Stimulated activated CD8-positive, alpha-beta memory T cell treated with anti-CD3 and anti-CD28 coated beads, Interleukin-12 subunit alpha, Interleukin-12 subunit beta, amount 100 ng/mL, for 4 hours (primary cell): ENCODE measurements at places on chromosomes 1 and 21.

DNA sequence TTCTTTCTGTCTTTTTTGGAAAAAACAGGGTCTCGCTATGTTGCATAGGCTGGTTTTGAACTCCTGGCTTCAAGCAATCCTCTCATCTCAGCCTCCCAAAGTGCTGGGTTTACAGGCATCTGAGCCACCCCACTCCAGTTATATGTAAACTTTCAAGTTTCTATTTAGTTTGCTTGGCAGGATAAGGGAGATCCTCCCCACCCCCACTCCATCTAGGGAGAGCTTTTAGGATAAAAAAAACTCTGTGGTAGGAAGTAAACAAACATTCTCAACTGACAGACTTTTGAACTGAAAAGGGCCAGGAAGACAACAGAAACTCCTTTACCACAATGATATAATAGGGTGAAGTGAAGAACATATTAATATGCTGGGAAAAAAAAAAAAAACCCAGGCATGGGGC, 41.0 kb upstream of the ZNF326 start:
- DNase-seq = no peak

GRCh38 chr1:29986986-29987385, 736.4 kb downstream of the MATN1 start:
- DNase-seq = no peak

DNA sequence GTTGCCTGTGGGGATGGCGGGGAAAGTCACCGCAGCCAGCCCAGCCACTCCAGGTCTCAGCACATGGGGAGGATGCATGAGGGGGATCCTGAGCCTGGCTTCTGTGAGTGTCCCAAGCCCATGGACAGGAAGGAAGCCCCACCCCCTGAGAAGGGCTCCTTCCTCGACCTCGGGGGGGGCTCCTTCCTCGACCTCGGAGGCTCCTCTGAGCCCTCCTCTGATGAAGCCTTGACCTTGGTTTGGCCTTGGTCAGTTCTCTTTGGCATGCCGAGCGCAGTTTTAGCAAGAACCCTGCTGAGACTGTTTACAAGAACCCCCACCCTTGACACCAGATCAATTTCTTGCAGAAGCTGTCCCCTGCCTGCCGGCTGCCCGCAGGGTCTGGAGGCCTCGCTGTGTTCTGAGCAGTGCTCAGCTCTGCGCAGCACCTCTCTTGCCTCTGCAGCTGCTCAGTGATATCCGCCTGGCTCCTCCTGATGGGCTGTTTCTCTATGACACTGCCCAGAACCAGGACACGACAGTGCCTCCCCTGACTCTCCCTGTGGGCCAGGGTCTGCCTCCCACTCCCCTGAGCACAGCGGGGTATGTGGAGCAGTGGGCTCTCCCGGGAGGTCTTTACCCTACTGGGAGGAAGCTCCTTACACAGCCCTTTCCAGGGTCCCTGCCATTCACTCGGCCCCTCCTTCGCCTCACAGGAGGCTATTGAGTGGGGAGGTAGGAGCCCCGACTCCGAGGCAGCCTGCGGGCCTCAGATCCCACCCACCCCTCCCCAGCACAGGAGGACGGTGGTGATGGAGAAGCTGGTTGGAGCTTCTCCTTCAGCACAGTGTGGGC, 15.4 kb downstream of the ACTRT2 start:
- no peak for DNase-seq

DNA sequence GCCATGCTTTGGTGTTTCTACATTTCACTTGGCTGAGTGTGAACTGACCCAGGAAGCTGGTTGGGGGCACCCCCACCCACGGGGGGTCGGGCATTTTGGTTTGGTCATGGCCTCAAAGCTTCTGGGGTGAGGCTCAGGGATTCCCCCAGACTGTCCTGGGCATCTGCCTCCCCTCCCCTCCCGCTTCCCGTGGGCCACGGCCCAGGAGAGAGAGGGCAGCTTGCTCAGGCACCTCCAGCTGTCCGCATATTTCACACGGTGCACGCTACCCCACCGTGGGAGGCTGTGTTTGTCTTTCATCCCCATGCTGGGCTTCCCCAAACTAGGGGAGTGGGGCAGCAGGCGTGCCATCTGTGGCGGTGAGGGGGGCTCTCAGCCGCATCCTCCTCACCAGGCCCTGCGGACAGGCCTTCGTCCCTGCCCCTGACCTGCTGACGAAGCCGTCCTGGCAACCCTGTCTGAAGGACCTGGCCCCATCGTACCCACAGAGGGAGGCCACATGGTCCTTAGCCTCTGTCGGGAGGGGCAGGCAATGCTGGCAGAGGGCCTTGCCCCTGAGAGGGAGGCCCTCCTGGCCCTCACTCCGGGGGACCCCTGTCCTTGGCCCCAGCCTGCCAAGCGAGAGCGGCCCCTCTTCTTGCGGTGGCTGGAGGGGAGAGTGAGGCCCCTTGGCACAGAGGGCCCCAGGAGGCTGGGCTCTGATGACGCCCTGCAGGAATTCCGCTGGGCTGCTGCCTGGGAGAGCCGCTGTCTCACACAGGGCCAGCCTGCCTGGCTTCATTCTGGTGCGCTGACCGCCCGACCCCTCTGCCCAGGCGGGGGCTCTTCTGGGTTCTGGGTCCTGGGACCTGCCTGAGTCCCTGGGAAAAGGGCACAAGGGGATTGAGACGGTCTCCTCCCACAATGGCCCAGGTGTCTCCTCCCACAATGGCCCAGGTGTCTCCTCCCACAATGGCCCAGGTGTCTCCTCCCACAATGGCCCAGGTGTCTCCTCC, 22.1 kb downstream of the TP73 start:
- no peak for DNase-seq

DNA sequence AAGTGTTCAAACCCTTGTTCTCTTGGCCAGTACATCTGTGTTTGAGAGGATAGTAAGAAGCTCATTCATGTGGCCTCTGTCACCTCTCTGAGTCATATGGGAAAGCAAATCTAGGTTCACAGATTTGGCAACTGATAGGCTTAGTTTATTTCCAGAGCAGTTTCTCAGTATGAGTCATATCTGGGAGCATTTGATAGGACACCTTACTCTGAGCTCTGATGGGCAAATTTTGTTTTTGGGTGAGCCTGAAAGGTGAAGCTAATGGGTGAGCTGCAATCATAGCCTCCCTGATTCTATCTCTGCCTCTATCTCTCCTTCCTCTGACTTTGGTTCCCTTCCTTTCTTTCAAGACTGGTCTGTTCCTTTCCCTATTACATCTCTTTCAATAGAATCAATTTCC, 134.4 kb downstream of the S1PR1 start:
- no peak for DNase-seq

- DNase-seq = no peak
Measured at GRCh38 chr1:169545472-169545871, 40.8 kb downstream of the F5 start.

DNA sequence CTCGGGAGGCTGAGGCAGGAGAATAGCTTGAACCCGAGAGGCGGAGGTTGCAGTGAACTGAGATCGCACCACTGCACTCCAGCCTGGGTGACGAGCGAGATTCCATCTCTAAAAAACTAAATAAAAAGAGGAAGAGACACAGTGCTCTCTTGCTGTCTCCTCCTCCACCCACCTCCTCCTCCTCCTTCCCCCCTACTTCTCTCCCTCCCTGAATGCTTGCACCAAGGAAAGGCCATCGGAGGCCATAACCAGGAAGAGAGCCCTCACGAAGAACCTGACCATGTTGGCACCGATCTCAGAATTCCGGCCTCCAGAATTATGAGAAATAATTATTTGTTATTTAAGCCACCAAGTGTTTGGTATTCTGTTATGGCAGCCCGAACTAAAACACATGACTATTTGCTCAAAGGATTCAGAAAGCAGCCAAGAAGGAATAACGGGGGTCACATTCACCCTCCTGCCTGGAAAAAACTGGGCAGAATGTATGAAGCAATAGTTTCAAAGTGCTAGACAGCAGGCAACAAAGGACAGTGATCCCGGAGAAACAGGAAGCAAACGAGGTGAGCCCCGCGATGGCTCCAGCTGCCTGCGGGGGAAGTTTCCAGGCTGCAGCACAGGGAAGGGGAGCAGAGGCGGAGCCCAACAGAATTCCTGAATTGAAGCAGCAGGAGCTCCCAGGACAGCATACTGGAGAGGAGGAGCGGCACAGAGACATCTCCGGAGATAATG, 35.8 kb downstream of the LDLRAD1 start:
- DNase-seq = no peak

DNA sequence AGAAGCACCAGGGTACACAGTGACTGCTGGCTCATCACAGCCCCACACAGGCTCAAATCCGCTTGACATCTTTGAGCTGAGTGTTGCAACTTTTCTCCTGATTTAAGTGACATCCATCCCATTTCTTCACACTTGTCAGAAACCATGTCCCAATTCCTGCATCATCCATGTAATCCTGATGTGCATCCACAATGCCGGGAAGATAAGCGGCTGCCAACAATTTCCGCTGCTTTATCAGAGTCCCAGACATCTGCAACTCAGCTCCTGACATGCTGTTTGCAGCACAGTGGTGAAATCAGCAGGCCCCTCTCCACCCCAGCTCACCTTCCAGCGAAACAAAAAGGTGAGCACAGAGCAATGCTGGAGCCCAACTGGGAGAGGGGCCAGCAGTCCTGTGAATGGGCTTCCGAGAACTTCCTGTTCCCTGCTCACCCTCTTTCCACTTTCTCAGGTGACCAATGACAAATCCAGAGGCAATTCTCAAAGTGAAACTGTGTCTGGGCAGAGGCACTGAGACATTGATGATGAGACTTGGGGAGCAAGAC, 581.0 kb downstream of the AJAP1 start:
- no peak for DNase-seq

GRCh38 chr1:180137776-180138175, 16.9 kb upstream of the QSOX1 start:
- DNase-seq = no peak

DNA sequence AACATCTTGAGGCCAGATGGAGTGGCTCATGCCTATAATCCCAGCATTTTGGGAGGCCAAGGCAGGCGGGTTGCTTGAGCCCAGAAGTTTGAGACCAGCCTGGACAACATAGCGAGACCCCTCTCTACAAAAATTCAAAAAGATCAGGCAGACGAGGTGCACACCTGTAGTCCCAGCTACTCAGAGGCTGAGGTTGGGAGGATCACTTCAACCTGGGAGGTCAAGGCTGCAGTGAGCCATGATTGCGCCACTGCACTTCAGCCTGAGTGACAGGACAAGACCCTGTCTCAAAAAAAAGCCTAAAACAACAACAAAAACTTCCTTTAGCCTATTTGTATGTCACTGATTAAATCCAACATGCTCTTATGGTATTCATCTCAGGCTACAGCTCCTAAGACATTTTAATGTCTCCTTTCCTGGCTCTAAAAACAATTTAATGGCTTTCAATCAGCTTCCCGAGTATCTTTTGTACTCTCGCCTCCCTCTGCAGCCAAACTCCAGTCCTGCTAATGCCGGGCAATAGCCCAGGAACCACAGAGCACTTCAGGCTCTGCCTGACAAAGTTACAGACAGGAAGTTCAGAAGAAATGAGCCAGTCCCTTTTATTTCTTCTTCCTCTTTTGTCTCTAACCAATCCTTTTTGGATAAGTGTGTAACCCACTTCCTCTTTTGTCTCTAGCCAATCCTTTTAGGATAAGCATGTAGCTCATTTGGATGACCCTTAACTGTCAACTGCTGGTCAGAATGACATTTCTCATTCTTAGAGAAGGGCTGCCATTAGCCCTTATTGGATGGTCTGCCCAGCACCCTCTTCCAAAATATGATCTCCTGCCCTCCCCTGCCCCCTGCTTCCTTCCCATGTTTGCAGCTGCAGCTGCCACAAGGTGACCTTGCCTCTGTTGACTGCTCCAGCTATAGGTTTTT, 6.6 kb upstream of the DOP1B start:
- DNase-seq = no peak

- DNase-seq = no peak
Measured at GRCh38 chr1:183040547-183040971, 17.3 kb downstream of the LAMC1 start.

DNA sequence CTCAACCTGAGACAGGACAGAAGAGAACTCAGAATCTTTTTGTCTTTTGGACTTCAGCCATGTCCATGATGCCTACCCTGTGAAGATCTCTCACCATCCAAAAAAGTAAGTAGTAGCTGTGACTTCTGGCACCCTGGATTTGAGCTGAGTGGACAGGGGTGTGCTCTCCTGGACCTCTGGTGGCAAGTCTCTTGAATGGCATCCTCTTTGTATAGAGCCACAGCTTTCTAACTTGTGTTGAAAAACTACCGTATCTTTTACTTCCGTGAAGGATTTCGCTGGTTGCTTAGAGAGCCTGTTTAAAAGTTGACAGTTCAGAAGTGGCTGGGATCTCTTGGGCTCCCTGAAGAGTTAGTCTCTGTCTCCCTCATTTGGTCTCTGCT, 1.8 kb downstream of the MFN2 start:
- DNase-seq = no peak

GRCh38 chr1:209510063-209510462, 73.5 kb upstream of the CAMK1G start:
- DNase-seq = no peak

GRCh38 chr1:247574664-247575063, 13.5 kb upstream of the OR2G2 start:
- DNase-seq = no peak

DNA sequence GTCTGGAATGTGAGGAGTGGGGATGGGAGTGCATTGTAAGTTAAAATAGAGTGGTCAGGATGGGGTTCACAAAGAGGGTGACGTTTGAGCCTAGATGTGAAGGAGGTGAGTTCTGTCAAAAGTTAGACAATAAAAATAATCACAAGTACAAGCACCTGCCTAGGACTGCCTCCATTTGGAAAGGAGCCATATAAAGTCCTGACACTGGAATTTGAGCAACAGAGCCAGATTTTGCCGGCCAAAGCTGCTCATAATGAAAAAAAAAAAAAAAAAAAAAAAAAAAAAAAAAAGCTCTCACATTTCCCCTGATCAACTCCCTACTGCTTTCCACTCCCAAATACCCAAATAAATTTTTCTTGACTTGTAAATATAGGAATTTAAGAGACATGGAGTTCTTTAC, 4.1 kb downstream of the PALMD start:
- no peak for DNase-seq

DNA sequence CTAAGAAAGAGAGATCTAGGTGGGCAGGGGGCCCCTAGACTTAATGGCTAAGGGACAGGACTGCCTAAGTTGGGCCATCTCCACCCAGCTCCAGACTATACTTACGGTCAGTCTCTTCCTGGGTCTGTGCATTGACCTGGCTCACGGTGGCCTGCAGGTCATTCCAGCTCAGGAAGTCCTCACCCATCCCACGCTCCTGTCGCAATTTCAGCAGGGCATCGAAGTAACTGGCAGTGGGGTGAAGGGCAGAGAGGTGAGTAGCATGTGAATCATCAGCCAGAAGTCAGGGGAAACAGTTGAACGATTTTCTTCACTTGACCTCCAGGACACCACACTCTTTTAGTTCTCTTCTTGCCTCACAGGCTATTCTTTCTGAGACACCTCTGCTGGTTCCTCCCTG, 20.5 kb downstream of the IQGAP3 start:
- no peak for DNase-seq

DNA sequence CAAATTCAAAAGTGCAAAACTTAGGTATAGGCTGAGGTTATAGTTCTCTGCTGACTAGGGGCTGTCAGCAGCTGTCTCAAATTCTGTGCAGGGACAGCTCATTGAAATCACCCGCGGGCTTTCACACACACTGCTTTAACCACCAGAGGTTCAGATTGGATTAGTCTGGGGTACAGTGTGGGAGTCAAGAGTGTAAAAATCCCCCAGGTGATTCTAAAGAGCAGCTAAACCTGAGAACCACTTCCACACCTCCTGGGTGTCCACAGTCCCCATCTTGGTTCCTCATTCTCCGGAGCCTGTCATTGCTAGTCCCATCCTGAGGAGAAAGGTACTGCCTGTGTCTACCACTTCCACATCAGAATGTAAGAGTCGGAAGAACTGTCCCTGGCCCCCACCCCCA, 9.9 kb upstream of the TDRD10 start:
- no peak for DNase-seq
